ENCODE measurements at places on chromosomes 2 and 18.

- no peak for DNase-seq
Observed at GRCh38 chr2:45860136-45861121, 209.0 kb downstream of the PRKCE start.

- DNase-seq, result no peak
Observed at GRCh38 chr2:17461087-17461475, 57.2 kb downstream of the RAD51AP2 start.

DNA sequence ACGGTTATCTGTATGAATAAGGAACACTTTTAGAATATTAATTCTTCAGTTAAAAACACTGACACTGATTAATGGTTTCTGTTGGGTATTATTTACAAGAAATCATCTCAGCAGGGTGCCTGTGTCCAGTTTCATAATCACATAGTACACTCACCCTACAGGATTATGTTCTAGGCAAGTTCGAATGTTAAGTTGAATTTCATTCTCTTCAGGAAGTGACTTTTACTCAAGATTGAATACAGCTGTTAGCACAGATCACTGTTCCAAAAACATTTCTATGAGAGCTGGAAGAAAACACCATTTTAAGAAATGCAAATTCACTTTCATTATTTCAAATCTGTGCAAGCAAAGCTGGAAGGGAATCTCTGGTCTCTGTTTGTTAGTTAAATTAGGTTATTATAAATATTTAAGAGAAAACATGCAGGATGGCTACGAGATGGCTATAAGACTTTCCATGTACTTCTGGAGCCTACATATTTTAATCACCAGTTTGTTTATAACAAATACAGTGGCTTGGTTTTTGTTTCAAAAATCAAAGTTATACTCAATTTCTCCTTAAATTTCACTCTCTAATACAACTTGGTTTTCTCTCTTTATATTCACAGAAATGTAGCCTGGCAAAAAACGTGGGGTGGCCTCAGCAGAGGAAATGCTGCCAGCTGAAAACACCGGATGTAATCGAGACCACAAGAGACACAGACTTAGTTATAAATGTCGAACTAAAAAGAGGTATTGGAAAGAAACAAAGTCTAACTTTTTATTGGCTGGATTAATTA lies 65.8 kb downstream of the RBMS1 start:
- DNase-seq, result peak; percentile 88

- DNase-seq, result peak; percentile 41
Observed at GRCh38 chr2:216371721-216372702, at the start of gene MARCHF4. Gene MARCHF4 (minus strand): TSS chr2:216372483. CDS start chr2:216370260, 2,223 bp downstream.

- DNase-seq, result no peak
Observed at GRCh38 chr2:28219138-28219537, 173.5 kb upstream of the FOSL2 start.

GRCh38 chr2:50480507-50480906 lies 551.4 kb downstream of the NRXN1 start:
- no peak for DNase-seq

GRCh38 chr18:44859751-44860439 lies 179.2 kb downstream of the SETBP1 start:
- no peak for DNase-seq

GRCh38 chr18:9735238-9735637 lies 27.1 kb downstream of the RAB31 start:
- DNase-seq, result no peak

GRCh38 chr2:208584378-208584985 lies 177.9 kb downstream of the PTH2R start:
- no peak for DNase-seq

DNA sequence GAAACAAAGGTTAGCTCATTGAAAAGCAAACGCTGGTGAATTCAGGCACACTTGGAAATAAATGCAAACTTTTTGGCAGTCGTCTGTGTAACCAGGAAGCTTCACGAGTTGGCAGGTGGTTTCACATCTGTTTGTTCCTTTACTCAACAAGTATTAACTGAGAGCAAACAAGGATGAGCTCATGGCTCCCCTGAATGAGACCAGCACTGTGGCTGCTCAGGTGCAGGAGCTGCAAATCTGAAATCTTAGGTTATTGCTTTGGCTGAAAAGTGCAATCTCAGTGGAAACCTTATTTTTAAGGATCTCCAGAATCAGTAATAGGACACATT lies 46.3 kb downstream of the SH3RF3 start:
- no peak for DNase-seq

Measured in T-helper 2 cell (primary cell).